Stimulated activated CD4-positive, alpha-beta T cell treated with anti-CD3 and anti-CD28 coated beads, Interleukin-4, amount 100 ng/mL, for 4 hours (primary cell): ENCODE measurements at places on chromosomes 12 and 14.

DNA sequence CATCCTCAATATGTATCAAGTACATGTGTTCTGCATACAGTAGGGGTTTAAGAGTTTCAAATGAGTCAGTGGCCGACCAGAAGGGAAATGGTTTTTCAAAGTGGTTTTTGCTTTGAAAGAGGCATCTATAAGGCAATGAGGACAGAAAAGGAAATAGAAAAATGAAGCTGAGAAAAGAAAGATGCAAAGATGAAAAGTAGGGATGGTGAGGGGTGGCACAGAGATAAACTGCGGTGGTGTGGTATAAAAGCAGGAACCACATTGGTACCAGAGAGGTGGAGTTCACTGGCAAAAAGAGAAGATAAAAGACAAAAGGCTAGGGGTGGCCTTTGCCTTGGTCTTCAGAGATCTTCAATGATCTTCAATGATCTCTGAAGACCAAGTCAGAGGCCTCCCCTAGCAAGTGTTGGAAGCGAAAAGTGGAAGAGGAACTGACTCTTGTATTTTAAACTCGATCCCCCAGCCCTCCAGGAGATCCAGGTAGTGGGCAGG lies 144.0 kb upstream of the KRR1 start:
- DNase-seq = no peak

GRCh38 chr12:60684988-60685655 lies 1089.3 kb downstream of the SLC16A7 start:
- no peak for DNase-seq

GRCh38 chr12:101552277-101552676 lies 42.5 kb upstream of the MYBPC1 start:
- DNase-seq = no peak

DNA sequence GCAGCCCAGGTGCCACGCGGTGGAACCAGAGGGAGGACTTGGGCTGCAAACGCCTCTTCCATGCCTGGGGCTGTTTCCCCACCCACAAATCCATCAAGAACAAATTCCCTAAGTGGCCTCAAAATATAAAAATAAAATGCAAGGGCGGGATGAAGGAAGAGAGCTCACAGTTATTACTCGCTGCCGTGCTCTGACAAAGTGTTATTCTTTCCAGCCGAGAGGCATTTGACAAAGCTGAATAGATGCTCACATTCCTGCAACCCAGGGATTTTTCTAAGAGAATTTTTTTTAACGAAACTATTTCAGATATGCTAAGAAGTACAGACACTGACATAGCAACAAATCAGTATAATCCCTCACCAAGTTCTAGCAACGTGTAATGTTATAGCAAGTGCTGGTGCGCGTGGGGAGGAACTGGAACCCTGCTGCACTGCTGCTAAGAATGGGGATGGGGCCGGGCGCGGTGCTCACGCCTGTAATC lies 70.7 kb downstream of the SCARB1 start:
- DNase-seq = no peak

DNA sequence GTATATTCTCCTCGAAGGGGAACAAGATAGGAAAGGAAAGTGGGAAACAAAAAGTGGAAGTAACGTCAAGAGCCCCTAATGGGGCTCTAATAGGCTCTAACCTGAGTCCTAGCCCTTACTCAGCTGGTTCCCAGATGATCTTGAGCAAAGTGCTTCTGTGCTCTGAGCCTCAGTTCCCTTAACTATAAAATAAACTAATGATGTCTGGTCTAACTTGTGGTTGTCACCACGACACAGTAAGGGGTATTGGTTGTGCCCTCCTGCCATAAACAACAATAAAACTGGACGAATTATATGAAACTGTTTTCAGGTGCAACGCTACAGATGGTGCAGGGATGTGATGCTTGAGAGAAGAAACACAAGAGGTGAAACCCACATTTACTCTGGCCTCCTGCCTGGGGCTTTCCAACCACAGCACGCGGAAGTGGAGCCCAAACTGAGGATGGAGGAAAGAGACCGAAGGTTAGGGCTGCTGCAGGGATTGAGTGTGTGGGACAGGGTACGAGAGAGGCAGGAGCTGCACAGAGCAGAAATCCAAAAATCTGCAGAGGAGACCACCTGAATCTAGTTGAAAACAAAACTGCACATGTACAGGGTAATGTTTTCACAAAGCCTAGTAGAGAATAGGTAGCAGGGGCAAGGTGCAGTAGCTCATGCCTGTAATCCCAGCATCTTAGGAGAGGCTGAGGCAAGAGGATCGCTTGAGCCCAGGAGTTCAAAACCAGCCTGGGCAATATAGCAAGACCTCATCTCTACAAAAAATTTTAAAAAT lies 45.6 kb upstream of the BCL2L14 start:
- peak; percentile 24 for DNase-seq

GRCh38 chr12:57590864-57591781 lies at the start of gene PIP4K2C:
Gene PIP4K2C (plus strand): TSS chr12:57591192. CDS start chr12:57591290, 98 bp downstream.
- peak; percentile 72 for DNase-seq

DNA sequence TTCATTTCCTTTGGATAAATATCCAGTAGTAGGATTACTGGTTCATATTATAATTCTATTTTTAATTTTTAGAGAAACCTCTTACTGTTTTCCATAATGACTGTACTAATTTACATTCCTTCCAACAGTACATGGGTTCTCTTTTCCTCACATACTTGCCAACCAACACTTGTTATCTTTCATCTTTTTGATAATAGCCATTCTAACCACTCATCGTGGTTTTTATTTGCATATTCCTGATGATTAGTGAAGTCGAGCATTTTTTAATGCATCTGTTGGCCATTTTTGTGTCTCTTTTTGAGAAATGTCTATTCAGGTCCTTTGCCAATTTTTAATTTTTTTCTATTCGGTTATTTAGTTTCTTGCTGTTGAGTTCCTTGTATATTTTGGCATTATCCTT lies 457.7 kb upstream of the PDE3A start:
- DNase-seq = no peak

- no peak for DNase-seq
These were observed 10.4 kb downstream of the AKAP5 start for GRCh38 chr14:64475585-64476273.

- DNase-seq = peak; percentile 71
These were observed 32.2 kb upstream of the GNG2 start for GRCh38 chr14:51828017-51828797.

- no peak for DNase-seq
These were observed 154.1 kb upstream of the ATP2B1 start for GRCh38 chr12:89862511-89863445.

DNA sequence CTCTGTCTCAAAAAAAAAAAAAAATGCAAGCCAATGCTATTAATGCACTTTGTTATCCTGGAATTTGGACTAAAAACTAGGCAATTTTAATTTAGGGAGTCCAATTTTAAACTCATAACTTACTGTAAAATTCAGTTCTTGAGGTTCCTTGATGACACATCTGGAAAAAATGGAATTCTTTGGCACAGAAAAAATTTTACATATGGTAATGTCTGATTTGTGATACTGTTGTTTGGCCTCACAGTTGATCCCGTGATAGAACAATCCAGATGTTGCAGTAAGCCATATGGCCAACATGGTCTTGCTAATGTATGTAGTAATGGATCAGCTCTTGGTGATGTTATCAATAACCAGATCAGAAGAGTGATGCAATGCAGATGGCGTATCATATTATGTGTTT lies 1089.8 kb downstream of the FLRT2 start:
- DNase-seq = no peak

DNA sequence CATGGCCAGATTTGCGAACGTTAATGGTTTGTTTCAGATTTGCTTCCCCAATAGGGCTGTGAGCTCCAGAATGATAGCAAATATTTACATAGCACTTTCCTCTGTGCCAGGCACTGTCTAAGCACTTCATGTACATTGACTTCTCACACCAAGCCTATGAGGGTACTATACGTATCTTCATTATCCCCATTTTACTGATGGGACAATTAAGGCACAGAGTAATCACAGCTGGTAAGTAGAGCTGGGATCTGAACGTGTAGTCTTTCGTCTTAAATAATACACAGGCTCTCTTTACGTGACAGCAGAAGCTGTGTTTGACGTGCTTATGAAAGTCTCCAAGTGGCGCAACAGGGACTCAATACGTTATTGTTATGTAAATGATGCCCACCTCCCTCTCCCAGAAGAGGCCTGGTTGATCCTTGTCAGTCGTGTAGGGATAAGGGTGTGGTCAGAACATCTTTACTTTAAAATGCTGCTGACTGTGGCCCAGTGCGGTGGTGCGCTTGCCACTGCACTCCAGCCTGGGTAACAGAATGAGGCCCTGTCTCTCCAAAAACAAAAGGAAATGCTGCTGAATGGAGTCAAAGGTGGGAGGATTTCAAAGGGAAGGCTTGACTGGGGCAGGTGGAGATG lies 66.3 kb upstream of the TCL1B start:
- DNase-seq = no peak

DNA sequence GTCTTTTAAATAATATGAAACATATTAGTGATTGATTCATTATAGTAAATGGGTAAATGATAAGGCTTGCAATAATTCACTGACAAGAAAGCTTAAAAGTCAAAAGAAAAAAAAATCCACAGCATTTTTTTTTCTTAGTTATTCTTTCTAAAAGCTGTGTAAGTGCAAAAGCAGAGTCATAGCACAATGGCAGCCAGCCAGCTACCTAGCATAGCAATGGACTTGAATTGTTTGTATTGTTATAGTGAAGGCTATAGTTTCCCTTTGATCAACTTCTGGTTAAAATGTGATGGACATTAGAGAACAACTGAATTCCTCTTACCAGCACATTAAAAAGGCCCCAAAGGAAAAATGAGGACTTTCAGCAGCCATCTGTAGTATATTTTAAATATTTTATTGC lies 232.1 kb downstream of the NAV3 start:
- no peak for DNase-seq

DNA sequence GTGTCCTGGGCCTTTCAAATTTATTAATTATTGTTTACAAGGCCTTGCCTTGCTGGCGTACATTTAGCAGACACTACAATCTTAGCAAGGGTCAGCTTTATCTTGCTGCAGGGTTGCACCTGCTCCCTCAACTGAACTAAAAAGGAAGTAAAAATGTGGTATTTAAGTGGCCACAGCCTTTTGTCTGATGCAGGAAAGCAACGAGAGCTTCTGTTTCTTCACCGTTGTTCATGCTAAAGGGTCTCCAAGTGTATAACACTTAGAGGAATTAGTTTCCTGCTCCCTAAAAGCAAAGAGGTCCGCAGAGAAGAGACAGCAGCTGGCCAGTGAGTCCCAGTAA lies 62.8 kb upstream of the EGLN3 start:
- no peak for DNase-seq

DNA sequence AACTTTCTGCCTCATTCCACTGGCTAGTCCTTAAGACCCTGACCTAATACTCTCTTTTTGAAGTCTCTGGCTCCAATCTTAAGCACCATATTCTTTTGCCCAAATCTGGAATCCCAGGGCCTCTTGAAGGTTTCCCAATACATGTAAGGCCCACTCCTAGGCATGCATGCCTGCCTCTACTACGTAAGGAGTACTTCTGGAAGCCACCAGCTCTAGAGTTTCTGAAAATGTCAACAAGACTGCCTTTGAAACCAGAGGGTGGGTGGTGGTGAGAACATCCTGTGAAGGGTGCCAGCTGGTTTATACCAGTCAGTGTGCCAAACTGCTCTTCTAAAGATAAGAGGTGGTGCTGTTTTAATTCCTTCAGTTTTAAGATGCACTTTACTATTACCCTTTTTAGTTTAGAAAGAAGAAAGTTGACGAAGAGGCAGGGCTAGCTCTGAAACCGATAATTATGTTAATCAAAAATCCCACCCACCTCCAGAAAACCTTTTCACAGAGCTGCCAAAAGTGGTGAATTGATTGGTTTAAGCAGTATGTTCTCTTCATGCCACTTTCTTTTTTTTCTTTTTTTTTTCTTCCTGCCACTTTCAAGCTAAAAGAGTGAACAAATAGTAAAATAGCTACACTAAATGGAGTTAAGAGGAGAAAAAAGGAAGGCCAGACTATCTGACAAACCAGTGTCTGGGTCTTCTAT lies 8.7 kb upstream of the WDR89 start:
- peak; percentile 48 for DNase-seq

DNA sequence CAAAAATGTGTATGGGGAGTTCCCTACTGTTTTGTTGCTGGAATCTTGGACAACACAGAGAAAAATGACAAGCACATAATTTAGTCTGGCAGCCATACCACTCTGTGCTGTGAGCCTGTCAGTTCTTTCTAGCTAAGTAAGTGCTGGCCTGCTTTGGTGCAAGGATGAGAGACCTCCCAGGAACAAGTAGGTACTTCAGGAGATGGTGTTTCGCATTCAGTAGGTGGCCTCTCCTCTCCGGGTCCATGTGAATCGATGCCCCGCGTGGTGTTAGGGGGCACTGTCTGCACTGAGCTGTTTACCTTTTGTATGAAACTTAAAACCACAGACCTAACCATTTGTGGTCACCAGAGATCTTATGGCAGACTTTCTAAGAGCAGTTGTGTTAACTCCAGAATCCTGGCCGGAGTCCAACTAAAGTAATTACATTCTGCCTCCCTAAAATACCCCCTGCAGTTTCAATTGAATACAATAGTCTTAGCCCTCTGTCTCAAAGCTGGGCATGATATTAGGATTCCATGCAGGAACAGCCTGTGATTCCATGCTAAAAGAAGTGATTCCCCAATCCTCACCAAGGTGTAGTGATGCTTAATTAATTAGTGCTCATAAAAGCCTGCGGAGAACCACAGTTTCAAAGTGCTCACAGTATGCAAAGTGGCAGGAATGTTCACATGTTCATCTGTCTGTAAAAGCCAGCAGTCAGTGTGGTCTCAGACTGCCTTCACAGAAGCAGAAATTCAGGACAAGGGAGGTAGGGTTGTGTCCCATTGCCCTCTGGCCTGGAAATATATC lies 64.2 kb downstream of the LLPH start:
- no peak for DNase-seq

- DNase-seq = no peak
These were observed 71.4 kb downstream of the SLC41A2 start for GRCh38 chr12:104886418-104887401.

- DNase-seq = no peak
These were observed 171.6 kb upstream of the PDE3A start for GRCh38 chr12:20196767-20197166.

DNA sequence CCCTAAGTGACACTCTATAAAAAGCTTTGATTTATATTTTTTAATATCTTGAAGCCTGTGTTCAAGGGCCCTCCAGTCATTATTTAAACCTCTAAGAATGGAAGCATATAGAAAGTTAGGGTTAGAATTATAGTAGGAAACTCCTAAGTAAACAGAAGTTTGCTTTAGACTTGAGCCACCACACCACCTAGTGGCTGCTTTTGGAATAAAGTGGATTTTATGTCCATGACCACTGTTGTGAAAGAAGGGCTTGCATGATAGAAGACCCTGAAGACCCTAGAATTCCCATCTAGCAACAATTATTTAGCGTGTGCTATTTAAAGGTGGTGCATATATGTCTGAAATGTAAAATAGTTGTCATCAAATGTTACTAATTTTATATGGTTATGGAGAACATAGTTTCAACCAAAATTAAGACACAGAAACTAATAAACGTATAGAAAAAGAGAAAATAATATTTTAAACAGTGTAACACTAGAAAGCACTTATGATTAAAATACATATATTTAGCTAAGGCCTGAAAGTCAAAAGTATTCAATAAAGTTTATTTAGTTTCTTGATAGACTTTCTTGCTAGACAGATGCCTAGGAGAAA lies 21.3 kb downstream of the LRRIQ1 start:
- no peak for DNase-seq
